NCI-H510A treated with DMSO at 0.1 percent for 48 hours (cell line): ENCODE measurements at places on chromosomes 11 and 22.

GRCh38 chr11:62988276-62988675 is 3.5 kb upstream of the SLC22A6 start:
- DNase-seq, result no peak

GRCh38 chr11:29093416-29094120 is 923.3 kb downstream of the KCNA4 start:
- no peak for DNase-seq

GRCh38 chr11:2401436-2401984 is 960 bp downstream of the TSSC4 start:
- no peak for DNase-seq

DNA sequence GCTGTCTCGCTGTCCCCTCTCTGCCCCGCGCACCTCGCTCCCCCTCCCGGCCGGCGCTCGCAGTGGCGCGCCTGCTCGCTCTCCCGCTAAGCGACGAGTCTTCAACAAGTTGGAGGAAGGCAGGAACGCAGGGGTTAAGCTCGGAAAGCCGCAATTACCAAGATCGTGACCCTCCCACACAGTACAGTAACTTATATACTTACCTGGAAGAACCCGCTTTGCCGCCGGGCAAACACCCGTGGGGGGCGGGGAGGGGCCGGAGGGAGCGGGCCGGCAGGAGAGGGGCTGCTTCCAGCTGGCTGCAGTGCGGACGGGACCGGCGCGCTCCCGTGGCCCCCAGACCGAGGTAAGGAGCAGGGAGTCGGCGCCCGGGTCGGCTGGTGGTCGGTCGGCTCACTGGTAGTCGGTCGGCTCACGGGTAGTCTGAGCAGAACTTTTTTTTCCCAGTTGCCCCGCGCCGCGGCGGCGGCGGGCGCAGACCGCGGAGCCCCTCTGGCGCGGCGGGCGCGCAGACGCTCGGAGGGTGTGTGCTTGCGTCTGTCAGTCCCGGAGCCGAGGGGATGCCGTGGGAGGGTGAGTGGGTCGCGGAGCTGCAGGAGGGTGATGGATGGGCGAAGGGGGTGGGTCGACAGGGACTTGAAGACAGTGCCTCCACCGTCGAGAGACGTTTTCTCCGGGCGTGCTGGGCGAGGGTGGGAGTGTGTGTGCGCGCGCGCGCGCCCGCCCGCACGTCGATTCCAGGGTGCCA is 101.2 kb upstream of the HSD17B12 start:
- peak; percentile 25 for DNase-seq

DNA sequence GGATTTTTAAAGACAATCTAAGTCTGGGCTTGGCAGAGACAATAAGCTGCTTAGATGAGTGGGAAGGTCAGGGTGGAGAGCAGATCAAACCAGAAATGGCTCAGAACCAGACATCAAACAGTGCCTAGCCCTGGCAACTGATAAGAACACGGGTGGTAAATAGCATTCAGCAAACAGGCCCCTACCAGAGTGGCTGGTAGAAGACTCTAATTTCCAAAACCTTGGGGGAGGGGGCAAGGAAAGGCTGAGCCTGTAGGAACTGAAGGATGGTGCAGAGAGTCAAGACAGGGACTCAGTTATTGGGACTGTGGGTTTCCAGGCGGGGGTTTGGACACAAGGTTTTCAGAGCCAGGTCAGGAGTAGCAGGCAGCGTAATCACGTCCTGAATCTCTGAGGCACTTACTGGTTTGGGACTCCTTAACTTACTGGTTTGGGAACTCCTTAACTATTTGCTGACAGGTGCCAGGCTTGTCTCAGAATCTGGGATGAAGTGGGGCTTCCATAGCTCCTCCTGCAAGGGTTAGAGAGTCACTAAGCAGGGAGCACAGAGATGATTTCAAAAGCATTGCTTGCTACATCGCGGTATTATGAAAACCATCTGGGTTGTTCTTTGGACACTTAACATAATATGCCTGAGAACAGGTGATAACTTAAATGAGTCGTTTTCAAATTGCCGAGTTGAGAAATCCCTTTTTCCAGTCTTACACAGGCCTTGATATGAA is 5.7 kb upstream of the ABTB2 start:
- DNase-seq, result no peak

DNA sequence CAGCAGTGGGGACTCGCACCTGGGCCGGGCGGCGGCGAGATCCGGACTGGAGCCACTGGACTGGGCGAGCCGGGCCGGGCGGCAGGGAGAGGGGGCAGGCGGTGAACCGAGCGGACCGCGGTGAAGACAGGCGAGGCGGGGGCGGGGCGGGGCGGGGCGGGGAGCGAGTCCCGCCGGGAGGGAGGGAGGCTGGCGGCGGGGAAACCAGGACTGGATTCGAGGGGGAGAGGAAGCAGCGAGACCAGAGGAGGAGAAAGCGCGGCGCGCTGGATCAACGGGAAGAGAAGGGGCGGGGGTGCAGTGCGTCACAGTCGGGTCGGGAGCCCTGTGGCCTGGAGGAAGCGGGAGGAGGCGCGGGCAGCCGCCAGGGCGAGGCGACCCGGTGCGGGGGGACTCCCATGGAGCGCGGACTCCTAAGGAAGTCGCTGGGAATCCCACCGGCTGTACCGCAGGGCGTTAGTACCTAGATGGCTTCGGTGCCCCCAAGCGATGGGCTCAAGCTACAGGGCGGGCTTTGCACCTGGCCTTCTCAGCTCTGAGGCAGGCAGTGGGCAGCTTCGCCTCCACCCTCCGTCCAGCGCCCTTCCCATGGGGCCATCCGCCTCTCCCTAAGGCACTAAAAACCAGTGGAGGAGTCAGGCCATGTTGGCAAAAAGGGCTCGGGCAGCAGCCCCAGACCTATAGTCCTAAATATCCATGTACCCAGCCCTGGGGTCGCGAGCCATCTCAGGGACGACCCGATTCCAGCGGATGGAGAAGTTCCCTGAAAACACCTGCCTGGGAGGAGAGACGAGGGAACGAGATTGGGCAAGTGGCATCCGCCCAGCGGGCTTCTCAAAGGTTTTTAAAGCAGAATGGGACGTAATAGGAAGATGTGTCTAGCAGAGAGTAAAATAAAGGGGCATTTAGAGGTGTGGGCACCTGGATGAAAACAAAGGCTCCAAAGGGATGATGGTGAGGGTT is at the start of gene TMEM121B:
Gene TMEM121B (minus strand): TSS at position 128 of the 963 bp plus-strand sequence. CDS start 233 bp downstream, outside the sequence.
- DNase-seq, result peak; percentile 81

DNA sequence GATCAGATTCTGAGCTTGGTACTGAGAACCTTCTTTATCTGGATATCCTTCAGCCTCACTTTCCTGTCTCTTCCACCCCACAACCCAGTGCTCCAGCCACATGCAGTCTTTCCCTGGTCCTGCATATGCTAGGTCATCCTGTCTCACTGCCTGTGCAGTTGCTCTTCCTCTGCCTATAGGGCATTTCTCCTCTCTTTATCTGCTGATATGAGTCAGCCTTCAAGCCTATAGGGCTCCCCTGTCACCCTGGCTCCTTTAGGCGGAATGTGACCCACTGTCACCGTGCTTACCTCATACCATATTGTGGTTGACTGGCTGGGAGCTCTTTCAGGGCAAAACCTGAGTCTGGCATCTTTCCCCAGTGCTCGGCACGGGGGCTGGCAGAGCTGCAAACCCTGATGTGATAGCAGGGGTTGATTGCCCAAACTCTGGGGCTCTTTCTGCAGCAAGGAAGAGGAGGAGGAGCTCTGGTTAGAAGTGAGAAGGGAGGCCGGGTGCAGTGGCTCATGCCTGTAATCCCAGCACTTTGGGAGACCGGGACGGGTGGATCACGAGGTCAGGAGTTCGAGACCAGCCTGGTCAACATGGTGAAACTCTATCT is 26.3 kb downstream of the MEI1 start:
- no peak for DNase-seq

GRCh38 chr11:98365190-98365589 is 655.6 kb upstream of the CNTN5 start:
- no peak for DNase-seq

DNA sequence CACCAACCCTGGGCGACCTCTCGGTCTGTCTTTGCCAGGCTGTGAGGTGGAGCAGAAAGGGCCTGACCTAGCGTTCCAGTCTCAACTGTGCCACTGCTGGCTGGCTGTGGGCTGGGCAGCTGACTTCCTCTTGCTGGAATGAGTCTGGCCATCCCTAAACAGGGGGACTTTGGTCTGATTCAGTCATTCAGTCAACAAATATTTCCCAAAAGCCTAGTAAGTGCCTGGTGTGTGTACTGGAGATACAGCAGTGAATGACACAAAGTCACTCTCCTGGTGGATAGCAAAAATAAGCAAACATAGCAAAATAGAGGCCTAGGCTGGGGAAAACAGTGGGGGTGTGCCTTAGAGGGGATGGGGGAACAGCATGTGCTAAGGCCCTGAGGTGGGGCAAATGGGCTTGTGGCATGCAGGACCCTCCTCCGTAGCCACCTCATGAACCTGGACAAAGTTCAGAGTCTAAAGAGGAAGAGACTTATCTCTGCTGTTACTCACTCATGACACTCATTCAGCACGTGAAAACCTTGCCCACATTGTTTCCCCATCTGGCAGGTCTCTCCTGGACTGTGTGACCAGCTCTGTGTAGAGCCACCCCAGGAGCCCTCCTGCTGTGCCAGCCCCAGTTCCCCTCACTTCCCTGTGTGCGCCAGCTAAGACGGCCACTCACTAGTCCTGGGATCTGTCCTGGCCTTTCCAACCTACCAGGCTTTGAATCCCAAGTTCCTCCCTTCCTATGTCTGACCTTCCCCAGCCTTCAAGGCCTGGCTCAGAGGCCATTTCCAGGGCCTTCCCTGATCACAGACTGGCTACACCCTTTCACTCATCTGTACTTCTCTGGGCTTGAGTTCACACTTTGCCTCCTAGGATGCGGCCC is 4.7 kb downstream of the GUCD1 start:
- no peak for DNase-seq

DNA sequence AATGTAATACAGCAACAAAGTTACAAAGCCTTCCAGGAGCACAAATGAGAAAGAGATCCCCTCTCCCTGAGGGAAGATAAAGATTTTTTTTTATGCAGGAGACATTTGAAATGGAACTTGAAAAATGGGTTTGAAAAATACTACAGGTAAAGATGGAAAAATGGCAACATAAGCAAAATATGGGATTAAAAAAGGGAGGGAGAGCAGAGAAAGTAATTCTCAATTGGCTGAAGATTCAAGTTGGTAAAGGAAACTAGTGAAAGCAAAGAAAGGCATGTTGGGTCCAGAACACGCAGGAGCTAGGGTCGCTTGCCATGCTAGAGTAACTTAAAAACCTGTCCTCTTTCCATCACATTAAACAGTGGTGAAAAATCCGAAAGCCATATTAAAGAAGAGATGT is 1.5 kb downstream of the ZW10 start:
- DNase-seq, result no peak

GRCh38 chr11:12749442-12749841 is 75.2 kb downstream of the TEAD1 start:
- DNase-seq, result no peak

DNA sequence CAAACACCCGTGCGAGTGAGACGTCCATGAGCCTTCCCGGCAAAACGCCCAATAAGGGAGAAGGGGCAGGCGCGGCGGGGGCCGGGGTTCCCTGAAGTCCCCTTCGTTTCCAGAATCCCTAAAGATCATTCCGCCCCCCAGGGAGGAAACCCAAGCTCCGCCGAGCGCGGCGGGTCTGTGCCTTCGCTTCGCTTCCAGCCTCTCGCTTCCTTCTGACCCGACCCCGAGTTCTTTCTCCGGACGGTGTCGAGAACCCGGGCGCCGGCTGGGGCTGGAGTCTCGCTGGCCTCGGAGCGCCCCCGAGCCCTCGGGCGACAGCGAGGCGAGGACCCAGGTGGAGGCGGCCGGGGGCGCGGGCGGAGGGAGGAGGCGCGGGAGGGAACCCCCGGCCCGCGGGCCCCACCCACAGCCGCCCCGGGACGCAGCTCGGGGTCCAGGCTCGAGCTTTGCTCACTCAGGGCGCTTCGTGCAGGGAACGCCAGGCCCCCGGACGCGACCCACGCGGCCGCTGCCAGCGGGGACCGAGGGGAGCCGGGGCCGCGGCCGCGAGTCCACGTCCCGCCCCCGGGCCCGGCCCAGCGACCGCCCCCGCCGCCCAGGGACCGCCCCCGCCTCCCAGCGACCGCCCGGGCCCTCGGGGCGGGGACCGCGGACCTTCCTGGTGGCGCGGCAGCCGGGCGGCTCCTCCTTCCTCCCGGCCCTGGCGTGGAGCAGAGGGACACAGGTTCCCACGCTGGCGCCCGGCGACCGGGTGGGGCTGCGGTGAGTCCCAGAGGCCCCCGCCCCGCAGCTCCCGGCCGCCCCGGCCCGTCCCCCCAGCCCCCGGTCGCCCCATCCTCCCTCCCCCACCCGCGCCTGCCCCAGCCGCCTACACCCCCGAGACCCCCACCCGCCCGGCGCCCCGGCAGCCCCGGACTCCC is at the start of gene PGGHG:
Gene PGGHG (plus strand): TSS at position 649 of the 920 bp plus-strand sequence. CDS start 691 bp downstream, outside the sequence.
- no peak for DNase-seq

DNA sequence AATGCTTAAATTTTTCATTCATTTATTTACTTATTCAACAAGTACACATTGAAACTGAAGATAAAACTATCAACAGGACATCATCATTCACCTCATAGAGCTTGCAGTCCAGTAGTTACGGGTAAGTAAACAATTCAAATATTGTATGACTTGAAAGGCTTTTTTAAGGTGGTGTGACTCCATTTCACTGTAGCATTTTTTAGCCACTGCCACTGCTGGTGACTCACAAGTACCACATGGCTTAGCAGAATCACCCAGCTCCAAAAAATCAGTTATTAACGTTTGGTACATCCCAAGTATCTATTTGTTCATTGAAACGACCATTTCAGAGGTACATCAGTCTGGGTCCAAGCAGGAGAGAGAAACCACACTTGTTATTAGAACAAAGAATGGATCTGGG is 427.9 kb upstream of the DDI1 start:
- DNase-seq, result no peak

DNA sequence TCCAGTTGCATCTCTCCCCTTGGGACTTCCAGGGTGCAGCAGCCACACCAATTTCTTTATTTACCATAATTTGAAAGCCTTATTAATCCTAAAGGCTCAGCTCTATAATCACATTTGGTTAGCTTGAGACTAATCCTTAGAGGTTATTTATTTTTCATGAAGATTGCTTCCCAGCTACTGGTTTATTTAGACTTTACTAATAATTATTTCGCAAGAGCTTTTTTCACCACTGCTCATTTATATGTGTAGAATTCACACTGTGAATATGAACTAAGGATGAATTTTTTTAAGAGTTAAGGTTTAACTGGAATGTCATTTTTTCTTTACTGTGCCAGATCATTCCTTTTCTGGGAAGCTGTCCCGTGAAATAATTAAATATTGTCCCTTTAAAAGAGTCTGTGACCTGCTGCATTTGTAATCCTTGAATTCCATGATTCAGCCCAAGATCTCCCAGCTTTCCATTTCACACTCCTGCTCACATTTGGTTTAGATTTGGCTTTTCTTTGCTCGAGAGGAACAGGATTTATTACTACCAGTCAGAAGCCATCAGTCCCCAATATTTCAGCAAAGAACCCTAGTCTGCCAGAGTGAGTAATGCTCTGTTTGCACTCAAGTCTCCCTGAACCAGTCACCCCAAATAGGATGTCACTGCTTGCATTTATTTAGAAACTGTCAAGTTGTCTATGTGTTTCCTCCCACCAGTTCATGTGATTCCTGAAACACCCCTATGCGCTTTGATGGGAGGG is 4.4 kb upstream of the CD44 start:
- no peak for DNase-seq

GRCh38 chr22:29167032-29167911 is 38.4 kb upstream of the EMID1 start:
- no peak for DNase-seq
